ENCODE measurements at places on chromosomes 13 and 19. TPM values are rescaled to one million over a fixed set of nuclear protein-coding genes. Genes with fewer than 3 reads are reported as not detected.

DNA sequence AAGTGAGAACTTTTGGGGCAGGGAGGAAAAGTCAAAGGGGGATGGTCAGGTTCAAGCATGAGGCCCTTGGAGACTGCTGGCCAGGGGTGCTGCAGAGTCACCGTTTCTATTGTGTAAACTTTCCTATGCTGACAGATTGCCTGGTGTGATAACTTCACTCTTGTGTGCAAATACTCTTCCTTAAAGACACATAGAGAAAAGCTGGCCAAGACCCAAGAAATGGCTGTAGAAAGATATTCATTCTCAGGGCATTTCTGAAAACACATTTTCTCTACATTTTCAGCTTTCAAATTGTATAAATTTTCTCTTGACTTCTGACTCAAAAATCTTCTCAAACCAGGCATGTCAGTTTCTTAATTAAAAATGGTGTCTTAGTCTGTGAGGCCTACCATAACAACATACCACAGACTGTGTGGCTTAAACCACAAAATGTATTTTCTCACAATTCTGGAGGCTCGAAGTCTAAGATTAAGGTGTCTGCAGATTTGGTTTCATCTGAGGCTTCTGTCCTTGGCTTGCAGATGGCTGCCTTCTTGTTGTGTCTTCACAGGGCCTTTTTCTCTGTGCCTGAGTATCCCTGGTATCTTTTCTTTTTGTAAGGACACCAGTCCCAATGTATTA, 304.5 kb downstream of the KCNRG start:
- no peak for DNase-seq

RNF113B gene
- not detected for total RNA-seq

IZUMO2 gene
- total RNA-seq: not detected

NLRP11 gene
- total RNA-seq: not detected

DNA sequence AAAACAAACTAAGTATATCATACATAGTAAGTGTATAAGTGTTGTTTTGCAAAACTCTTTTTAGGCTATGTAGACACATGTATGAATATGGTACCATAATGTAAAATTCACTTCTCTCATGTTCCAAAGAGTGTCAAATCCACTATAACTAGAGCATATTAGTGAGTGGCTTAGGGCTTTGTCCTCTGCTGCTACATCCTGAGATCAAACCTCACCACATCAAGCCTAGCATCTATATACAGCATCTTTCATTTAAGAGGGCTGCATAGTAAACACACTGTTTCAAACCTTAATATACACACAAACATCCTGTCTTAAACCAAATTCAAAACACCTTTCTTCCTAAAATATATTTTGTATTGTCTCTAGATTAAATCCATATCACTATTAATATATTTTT, 38.7 kb downstream of the ELF1 start:
- no peak for DNase-seq

DNA sequence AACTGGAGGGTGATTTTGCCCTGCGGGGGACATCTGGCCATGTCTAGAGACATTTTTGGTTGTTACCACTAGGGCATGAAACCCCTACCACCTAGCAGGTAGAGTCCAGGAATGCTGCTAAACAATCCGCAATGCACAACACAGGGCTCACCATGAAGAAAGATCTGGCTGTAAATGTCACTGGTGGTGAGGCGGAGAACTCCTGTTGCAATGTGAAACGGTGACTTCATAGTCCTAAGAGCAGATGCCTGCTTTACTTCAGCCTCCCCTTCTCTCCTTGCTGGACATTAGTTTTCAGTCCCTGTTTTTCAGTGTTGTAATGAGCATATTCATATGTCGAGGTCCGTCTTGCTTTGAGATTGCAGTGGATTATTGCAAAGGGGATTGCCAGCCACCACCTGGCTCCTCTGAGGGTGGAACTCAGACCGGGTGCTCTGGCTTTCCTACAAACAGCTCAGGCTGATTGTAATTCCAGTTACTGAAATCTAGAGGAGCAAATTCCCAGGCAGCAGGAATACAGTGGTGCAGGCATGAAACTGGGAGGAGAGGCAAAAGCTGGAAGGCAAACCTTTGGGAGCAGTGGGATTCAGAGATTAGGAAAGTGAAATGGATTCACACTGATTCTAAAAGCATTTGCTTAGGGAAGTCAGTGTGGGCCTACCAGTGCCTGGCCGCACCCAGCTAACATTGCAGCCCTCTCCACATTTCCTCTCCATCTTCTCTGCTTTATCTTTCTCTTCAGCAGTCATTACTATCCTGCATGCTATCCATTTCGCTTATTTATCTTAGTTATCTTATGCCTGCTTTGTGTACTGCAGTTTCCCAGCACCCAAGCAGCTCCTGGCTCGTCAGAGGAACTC, 76.1 kb upstream of the PCDH8 start:
- no peak for DNase-seq

C5AR2 gene
- 25.7 TPM for total RNA-seq

ARHGEF18 gene
- total RNA-seq: 21.8 TPM

IGSF23 gene
- not detected for total RNA-seq

DNA sequence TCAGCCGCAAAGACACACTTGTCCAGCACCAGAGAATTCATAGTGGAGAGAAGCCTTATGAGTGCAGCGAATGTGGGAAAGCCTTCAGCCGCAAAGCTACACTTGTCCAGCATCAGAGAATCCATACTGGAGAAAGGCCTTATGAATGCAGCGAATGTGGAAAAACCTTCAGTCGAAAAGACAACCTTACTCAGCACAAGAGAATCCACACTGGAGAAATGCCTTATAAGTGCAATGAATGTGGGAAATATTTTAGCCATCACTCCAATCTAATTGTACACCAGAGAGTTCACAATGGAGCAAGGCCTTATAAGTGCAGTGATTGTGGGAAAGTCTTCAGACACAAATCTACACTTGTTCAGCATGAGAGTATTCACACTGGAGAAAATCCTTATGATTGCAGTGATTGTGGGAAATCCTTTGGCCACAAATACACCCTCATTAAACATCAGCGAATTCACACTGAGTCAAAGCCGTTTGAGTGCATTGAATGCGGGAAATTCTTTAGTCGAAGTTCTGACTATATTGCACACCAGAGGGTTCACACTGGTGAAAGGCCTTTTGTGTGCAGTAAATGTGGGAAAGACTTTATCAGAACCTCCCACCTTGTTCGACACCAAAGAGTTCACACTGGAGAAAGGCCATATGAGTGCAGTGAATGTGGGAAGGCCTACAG, 6.8 kb downstream of the ZNF134 start:
- no peak for DNase-seq

DNA sequence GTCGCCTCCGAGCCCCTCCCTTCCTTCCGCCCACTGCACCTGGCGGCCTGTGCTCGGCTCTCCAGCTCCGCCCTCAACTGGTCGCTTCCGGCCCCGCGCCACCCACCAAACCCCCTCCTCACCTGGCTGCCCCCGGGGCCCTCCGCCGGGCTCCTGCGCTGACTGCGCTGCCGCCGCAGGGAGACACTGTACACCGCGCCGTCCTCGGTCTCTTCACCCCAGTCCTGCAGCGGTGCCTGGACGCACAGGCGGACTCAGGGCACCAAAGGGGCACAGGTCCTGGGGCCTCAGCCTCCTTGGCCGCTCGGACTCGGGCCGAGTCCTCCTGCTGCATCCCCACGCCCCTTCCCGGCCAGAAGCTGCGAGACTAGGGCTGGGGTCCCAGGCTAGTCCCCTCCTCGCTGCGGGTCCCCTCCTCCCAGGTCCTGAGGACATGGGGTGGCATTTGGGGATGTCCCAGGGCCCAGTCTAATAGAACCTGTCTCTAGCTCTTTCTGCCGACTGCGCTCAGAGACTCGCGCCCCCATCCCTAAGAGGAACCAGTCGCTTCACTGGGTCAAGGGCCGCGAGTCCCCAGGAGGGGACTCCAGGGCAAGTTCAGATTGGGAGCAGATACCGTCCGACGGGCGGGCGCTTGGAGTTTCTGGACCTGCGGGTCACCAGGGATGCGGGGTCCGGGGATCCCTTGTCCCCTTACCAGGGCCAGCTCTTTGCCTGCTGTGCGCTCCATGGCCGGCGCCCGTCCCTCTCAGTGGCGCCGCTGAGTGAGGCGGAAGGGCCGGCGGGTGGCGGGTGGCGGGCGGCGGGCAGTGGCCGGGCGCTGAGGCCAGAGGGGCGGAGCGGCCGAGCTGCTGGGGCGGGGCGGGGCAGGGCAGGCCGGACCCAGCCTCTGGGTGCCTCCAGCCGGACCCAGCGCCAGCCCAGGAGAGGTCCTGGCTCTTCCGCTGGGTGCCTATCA, at the start of gene RGL3:
Gene RGL3, minus strand, starts transcription at position 766 of the 958 bp plus-strand sequence. Its CDS starts 36 bp downstream, at position 730.
- DNase-seq: no peak

GRCh38 chr13:45007823-45008222, 18.5 kb downstream of the GPALPP1 start:
- no peak for DNase-seq

DNA sequence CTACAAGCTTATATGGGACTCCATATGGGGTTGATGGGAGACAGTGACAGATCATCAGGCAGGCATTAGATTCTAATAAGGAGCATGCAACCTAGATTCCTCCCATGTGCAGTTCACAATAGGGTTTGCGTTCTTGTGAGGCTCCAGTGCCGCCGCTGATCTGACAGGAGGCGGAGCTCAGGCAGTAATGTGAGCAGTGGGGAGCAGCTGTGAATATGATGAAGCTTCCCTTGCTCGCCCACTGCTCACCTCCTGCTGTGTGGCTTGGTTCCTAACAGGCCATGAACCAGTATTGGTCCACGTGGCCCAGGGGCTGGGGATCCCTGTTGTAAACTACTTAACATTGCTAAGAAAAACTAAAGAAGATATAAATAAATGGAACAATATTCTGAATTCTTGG, 378.4 kb downstream of the KCNRG start:
- DNase-seq: no peak

DNA sequence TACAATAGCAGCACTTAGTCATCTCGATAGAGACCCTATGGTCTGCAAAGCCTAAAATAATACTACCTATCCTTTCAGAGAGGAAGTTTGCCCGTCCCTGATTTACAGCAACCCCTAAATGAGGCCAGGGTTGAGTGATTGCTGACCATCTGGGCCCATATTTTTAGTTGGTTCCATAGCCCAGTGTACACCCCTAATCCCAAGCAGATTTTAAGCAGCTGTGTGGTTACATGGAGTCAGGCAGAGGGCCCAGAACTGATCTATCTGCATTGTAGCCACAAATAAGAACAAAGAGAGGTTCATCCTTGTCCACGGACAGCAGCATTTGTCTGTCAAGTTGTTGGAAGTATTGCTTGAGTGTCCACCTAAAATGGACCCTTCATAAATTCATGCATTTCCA, 148.2 kb downstream of the DCT start:
- DNase-seq: no peak
